ENCODE measurements at places on chromosomes 16 and 17.

DNA sequence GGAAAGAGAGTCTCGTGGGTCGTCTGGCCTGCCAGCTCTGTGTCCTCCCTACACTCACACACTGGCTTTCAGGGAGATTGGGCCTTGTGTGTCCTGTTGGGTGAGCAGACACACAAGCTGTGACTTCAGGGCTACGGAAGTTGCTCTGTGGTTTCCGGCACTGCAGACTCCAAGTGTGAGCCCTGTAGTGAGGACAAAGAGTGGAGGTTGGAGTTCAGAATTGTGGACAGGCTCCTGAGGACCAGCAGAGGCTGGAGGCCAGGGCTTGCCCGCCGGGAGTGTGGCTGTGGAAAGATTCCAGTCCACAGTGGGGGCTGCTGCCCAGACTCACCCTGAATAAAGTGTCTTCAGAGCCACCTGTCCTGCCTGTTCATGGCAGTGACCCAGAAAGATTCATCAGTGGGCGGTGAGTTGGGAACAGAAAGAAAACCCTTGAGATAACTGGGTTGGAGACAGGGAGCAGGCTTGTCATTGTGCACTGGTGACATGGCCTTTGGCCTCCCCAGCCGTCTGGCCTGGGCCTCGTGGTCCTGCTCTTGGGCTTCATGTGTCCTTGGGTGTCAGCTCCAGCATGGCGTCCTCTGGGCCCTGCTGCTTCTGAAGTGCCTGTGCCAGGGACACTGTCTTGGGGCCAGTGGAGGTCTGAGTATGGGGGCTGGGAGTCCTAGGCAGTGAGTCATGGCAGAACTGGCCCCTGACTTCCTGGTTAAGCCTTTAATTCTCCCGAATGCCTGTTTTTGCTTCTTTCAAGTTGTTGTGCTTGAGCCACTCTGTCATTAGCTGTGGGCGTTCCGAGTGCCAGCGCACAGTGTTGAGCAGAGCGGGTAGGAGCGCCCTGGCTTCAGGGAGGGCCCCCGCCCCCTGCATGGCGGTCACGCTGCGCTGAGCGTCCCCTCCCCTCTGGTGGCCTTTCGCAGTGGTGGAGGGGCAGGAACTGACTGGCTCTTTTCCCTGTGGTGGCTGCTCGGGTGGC, 19.9 kb upstream of the ZNF750 start:
- DNase-seq = peak; percentile 70

- peak; percentile 22 for DNase-seq
Observed at GRCh38 chr17:40063187-40063771, 514 bp downstream of the THRA start.

GRCh38 chr16:51807551-51807950, 656.5 kb upstream of the SALL1 start:
- no peak for DNase-seq

- DNase-seq = no peak
Observed at GRCh38 chr16:86898386-86898785, 320.0 kb downstream of the FOXL1 start.

GRCh38 chr17:28726226-28726626, at the start of gene TLCD1:
TLCD1 (minus strand) TSS chr17:28726233; CDS start chr17:28726097, 136 bp downstream.
- DNase-seq = peak; percentile 59

- no peak for DNase-seq
Observed at GRCh38 chr17:67509390-67510287, 132.6 kb downstream of the PITPNC1 start.

DNA sequence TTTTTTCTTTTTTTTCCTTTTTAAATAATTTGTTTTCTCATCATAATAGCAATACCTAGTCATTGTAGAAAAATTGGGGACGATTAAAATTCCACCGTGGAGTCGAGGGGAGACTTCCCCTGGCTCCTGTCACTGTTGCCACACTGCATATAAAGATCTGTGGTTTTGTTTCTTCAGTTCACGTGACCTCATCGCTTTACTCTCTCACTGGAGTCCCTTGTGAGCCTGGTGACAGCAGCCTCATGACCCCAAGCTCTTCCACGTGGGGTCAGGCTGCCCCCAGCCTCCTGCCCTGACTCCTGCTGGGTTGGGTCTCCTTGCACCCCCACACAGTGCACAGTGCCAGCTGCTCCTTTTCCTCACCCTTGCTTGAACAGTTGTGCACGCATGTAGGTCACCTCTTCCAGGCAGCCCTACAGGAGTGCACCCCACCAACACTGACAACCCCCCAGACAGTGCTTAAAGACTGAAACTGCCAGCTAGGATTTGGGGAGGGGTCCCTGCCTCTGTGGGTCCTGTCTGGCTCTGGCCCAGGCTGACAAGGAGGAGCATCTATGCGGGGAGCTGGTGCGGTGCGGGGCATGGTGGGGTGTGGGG, 7.3 kb upstream of the METRNL start:
- no peak for DNase-seq

DNA sequence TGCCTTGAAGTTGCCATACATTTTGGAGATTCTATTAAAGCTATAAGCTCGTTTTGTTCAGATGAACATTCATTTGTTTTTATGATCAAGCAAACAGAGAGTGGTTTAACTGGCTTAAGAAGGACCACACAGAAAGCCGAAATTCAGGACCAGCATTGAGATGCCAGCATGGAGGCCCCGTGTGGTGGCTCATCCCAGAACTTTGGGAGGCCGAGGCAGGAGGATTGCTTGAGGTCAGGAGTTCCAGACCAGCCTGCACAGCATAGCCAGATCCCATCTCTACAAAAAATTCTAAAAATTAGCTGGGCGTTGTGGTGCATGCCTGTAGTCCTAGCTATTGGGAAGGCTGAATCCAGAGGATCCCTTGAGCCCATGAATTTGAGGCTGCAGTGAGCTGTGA, 45.9 kb upstream of the KIFC3 start:
- no peak for DNase-seq

- no peak for DNase-seq
Observed at GRCh38 chr17:79829004-79829403, 10.2 kb downstream of the CBX4 start.

- no peak for DNase-seq
Observed at GRCh38 chr16:47884116-47884725, 271.6 kb downstream of the ABCC12 start.

- DNase-seq = no peak
Observed at GRCh38 chr17:76255801-76256429, 9.2 kb upstream of the UBALD2 start.

GRCh38 chr16:51231702-51232101, 80.6 kb upstream of the SALL1 start:
- no peak for DNase-seq

GRCh38 chr16:74605332-74605731, 1.6 kb downstream of the GLG1 start:
- no peak for DNase-seq

DNA sequence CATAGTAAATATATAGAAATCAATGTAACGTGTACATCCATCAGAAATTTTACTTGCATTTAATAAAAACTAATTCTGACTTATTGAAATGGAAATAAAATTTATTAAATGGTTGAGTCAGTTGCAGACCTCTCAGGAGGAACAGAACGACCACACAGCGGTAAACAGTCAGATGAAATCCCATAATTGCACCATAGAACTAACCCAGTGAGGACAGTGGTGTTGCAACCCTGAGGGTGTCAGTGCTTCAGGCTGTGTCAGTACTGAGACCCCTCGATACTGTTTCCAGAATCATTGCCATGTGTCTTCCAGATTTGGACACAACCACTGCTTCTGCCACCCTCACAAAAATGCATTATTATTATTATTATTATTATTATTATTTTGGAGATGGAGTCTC, 29.0 kb upstream of the SSTR2 start:
- no peak for DNase-seq
